Renal cortex interstitium (tissue), 15 donors: ENCODE measurements at places on chromosomes 2 and 18. TPM values are rescaled to one million over a fixed set of nuclear protein-coding genes. Genes with fewer than 3 reads are reported as not detected.

DNA sequence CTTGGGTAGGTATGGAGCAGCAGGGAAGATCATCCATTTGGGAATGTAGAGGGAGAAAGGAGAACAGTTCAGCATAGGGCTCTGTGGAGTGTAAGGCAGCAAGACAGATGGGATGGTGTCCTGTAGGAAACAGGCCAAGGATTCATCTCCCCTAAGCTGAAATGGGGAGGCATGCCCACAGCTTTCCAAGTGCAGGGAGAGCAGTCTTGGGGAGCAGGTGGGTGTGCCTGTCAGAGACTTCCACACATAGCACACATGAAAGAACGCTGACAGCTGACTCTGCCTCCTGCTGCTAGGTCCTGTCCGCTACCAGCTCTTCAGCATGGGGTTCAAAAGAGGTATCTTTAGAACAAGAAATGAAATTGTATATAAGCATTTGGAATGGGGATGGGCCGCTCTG is 9.0 kb downstream of the SETBP1 start:
- no peak for DNase-seq

- DNase-seq, result no peak
These were observed 14.7 kb downstream of the CD28 start for GRCh38 chr2:203720915-203721672.

DNA sequence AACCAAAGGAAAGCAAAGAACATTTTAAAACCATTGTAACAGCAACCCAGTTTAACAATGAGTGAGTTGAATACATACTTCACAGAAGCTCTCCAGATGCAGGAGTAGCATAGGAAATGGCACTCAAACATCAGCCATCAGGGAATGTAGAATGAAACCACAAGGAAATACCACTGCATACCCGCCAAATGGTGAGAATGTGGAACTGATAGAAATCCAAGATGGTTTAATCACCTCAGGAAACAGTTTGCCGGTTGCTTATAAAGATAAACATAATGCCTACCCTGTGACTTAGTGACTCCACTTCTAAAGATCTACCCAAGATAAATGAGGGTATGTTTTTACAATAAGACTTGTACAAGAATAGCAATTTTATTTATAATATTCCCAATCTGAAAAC is 132.0 kb downstream of the GALNT1 start:
- no peak for DNase-seq

- DNase-seq, result no peak
These were observed 25.4 kb downstream of the CDKL4 start for GRCh38 chr2:39218391-39218790.

DNA sequence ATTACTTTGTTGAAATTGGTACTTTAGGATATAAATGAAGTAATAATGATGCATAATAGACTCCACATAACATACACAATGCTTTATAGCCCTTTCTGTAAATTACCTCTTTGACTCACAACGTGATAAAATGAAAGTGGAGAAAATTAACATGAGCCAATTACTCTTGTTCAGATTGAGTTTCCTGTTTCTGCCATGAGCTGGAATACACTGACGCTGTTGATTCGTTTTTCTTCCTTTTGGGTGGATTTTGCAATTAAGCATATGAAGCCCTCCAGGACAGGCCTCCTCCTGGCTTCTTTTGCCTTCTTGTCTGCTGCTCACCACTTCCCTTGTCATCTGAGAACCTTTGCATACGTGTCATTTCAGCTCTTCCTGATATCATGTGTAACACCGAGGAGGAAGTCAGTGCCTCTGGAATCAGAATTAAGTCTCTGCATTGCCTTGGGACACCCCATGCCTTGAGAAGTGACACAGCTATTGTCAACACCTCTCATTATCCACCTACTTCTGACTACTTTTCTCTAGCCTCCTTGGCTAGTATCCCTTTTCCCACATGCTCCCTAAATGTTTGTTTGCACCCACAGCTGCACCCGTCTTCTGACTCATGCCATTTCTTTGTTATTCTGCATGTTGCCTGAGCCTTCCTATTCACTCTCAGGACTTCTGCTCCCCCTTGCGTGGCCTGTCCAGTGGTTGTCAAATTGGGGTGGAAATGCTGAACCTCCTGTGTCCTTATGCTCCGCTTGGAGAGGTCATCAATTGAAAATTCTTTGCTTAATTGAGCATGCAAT is 134.1 kb downstream of the FMNL2 start:
- DNase-seq, result no peak

DNA sequence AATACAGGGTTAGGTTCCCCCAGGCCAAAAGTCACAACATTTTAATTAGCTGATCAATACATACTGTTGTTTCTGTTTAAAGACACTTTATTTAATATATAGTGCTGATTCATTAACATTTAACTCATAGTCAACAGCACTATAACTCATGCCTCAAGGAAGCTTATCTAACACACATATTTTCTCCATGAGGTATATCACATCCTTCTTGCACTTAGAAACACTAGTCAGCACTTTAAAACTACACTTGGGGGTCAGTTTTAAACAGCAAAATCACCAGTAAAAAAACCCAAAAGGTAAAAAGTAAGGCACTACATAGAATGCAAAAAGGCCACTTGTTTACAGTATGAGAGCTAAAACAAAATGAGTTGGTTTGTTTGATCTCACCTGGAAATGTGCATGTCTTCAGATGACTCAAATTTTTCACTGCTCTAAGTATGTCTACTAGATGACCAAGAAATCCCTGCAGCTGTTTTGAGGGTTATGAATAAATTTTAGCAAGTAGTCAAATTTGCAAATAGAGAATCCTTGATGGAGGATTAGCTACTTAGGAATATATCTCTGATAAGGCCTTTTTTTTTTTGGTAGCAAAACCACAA is 54.1 kb upstream of the EPB41L5 start:
- no peak for DNase-seq

- no peak for DNase-seq
These were observed 40.0 kb upstream of the ATG16L1 start for GRCh38 chr2:233211548-233211895.

GRCh38 chr18:35457140-35457704 is 40.5 kb downstream of the INO80C start:
- no peak for DNase-seq

GRCh38 chr2:102005989-102006885 is 14.5 kb downstream of the IL1R2 start:
- DNase-seq, result no peak

GRCh38 chr18:26555804-26556553 is 7.6 kb upstream of the KCTD1 start:
- no peak for DNase-seq

- DNase-seq, result no peak
These were observed 266.8 kb downstream of the EN1 start for GRCh38 chr2:118580651-118581050.

DNA sequence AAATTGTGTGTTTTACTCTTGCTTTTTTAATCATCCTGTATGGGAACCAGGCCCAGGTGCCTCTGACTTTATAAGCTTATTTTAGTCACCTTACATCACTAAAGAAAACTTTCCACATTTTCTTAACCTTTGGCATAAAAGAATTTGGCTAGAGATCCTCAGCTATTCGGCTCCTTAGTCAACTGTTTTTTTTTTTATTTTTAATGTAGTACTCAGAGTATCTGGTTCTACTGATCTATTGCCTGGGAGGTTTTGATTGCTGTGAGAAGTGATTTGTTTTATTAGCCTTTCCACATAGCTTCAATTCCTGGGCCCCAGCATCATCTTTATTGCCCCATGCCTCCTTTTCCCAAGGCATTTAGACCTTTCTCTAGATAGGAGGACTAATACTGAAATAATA is 121.0 kb downstream of the MYO1B start:
- DNase-seq, result no peak

GRCh38 chr2:128320192-128320905 is 1.7 kb upstream of the HS6ST1 start:
- DNase-seq, result no peak

GRCh38 chr18:24051031-24051947 is 36.7 kb downstream of the TTC39C start:
- no peak for DNase-seq

DNA sequence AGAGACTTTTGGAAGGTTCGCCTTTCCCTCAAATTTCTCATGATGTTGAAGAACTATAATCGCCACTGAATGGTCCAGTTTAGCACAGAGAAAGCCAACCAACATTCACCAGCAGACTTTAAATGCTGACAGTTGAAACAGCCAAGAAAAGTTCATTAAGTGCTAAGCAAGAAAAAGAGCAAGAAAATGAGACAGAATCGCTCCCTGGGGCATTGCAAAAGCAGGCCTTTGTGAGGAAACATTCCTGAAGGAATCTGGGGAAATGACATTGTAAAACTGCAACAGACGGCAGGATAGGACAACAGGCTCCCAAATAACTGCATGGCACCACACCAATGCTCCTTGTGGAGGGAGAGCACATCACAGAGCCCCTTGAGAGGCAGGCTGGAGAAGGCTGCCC is 269.3 kb upstream of the ID2 start:
- DNase-seq, result no peak

DNA sequence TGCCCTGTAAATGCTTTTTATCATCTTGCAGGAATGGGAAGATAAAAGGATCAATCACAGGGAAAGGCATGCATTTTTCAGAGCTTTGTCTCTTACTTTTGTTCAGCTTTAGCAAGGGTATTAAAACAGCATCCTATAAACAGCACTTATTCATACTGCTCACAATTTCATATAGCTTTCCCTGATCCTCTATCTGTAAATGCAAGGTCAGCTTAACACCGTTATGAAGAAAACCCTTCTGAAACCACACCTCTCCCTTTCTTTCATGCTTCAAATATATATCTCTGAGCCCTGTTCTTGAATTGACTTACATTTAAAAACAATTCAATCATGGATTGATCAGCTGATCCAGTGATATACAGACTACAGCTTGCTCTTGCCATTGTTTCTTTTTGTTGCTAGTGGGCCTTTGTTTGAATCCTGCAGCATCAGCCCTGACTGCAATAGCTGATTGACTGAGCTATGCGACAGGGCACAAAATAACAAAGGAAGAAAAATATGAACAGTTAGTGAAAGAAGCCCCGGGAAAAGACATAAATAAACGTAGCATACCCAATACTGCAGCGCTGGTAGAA is 795.5 kb upstream of the CDH2 start:
- no peak for DNase-seq

DNA sequence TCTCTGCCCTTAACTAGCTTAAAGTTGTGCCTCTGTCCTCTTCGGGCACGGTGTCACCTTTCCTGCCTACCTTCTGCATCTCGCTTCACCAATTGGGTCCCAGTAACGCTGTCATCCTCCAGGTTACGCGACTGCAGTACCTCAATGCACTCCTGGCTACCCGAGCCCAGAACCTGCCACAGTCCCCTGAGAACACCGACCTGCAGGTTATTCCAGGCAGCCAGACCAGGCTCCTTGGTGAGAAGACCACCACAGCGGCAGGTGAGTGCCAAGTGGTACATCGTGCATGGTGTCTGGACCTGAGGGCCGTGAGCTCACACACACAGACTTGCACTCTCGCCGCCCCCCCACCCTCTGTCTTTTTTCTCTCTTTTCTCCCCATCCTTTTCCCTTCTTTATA is 12.8 kb downstream of the CNNM3 start:
- DNase-seq, result no peak

- DNase-seq, result no peak
These were observed 192.5 kb downstream of the NDUFA10 start for GRCh38 chr2:239832490-239833268.

- DNase-seq, result no peak
These were observed 240.9 kb downstream of the ICOS start for GRCh38 chr2:204177251-204177976.

DNA sequence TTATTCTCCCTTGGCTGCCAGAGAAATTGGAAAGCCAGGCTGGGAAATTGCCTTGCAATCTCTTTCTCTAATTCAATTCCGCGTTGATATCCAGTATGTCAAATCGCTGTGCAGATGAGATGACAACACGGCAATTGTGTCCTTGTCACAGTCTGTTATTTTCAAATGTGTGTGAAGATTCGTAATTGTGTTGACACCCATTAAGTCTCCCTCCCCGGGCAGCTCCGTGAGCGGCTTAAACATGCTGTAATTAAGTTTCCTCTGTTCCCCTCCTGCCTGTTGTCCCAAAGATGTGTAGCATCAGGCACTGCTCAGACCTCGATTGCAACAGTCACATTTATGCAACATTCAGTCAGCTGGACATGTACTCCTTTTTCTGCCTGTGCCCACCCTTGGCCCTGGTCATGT is 209.5 kb downstream of the LPIN1 start:
- DNase-seq, result no peak

GRCh38 chr2:83068714-83069113 is 1390.4 kb downstream of the SUCLG1 start:
- no peak for DNase-seq

- no peak for DNase-seq
These were observed 422.0 kb downstream of the GALR1 start for GRCh38 chr18:77671456-77672167.

- DNase-seq, result no peak
These were observed 281.1 kb upstream of the COL3A1 start for GRCh38 chr2:188693111-188693510.

GRCh38 chr2:21787941-21788340 is 664.2 kb downstream of the TDRD15 start:
- DNase-seq, result no peak

DNA sequence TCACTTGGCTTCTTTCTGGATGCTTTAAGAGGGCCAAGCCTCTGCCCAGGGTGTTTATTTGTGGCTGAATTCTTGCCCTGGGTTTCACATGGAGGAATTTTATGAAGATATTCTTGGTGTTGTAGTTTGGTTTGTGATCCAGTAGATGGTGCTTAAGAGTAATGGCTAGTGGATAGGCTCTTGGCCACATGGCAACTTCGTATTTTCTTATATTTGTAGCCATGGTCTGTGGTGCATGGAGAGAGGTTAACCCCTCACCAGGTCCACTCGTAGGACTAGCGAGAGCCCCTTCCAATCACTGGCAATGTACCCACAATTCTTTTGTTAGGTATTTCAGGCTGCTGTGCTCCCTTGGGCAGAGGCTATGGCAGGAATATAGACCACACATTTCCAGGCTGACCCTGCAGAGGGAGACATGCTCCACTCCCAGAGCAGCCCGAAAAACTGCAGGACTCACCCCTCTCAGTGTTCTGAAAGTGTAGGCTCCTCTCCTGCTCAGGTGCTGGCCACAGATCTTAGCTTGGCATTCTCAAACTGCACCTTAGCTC is 582.1 kb upstream of the SETBP1 start:
- no peak for DNase-seq

GRCh38 chr2:189037518-189037917 is 63.3 kb downstream of the COL3A1 start:
- DNase-seq, result no peak

The PROM2 gene
- 28.8 TPM for polyA plus RNA-seq

The C2orf66 gene
- polyA plus RNA-seq, result 0.71 TPM

The PTPRN gene
- not detected for polyA plus RNA-seq

The CYS1 gene
- 103 TPM for polyA plus RNA-seq

The TAF4B gene
- polyA plus RNA-seq, result 6.0 TPM

The EPB41L3 gene
- polyA plus RNA-seq, result 58.2 TPM

The GLB1L gene
- polyA plus RNA-seq, result 24.4 TPM

The POMC gene
- polyA plus RNA-seq, result 8.4 TPM

The MPP4 gene
- 0.28 TPM for polyA plus RNA-seq

The UGT1A10 gene
- not detected for polyA plus RNA-seq

The SERPINB12 gene
- not detected for polyA plus RNA-seq

The SERPINE2 gene
- 117 TPM for polyA plus RNA-seq

The ZNF532 gene
- 96.6 TPM for polyA plus RNA-seq

The NGEF gene
- 2.1 TPM for polyA plus RNA-seq

The TFPI gene
- polyA plus RNA-seq, result 41.6 TPM

The ANKRD62 gene
- not detected for polyA plus RNA-seq
